Smooth muscle cell of the umbilical artery (primary cell): ENCODE measurements at places on chromosomes 12 and 14. TPM values are rescaled to one million over a fixed set of nuclear protein-coding genes. Genes with fewer than 3 reads are reported as not detected.

EIF2S3B gene
- total RNA-seq: 0.59 and 0.69 TPM in 2 replicates

ASIC1 gene
- total RNA-seq: 2.7 and 4.8 TPM in 2 replicates

SIX6 gene
- total RNA-seq: not detected in 2 replicates

SLC25A21 gene
- 0.51 and 0.89 TPM in 2 replicates for total RNA-seq
